ENCODE measurements at places on chromosomes 13 and 19. TPM values are rescaled to one million over a fixed set of nuclear protein-coding genes. Genes with fewer than 3 reads are reported as not detected.

Gene TNFRSF19
- total RNA-seq, result 5.4 TPM

Gene RASIP1
- total RNA-seq, result not detected

Gene APOC4
- not detected for total RNA-seq

DNA sequence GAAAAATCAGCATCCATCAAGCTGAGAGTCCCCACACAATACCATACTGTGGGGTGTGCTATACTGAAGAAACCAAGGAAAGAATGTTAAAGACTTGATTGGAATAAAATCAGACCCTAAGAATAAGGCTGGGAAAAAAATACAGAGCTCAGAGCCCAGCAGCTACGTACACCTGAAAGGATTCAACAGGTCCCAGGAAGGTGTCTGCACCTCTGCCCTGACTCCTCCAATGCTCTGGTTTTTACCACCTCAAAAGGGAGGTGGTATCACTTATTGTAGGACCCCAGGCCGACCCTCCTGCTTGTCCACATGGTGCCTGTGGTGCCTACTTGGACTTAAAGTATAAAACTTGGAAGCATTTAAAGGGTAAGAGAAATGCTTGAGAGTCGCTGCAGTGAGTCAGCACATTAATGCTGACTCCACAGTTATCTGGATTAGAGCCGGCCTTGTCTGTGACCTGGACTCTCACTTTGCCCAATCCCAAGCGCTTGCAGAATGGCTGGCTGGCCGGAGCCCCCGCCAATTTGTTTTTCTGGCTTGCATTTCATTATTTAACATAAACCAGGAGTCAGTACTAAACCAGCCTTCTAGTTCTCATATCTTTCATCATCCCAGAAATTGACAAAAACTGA is 110.1 kb downstream of the FGF14 start:
- DNase-seq, result no peak

DNA sequence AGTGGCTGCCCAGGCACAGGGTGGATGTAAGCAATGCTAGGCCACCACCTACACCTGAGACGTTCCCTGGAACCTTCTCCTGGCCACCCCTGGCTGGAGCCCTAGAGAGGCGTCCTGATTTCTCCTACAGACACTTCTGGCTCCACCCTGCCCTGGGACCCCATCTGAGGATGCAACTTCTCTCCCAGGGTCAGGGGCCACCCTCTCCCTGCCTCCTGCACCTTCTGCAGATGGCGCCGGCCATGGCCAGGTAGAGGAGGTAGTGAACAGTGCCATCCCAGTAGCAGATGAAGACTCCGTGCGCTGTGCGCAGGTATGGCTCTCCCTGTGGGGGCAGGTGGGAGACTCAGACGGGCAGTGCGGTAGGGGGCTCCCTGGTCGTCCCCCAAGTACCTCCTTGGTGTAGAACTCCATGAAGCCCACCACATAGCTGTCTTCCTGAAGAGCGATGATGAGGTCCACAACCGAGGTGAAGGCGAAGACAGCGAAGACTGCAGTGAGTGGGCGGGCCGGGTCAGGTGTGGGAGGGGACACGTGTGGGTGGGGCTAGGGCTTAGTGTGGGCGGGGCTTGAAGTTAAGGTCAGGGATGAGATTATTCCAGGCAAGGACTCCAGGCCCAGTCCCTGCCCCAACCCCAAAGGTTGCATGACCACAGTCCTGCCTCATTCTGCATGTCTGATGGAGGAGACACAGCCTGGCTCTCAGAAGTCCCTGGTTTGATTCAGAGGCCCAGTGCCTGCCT is 3.0 kb downstream of the TM6SF2 start:
- DNase-seq, result no peak

DNA sequence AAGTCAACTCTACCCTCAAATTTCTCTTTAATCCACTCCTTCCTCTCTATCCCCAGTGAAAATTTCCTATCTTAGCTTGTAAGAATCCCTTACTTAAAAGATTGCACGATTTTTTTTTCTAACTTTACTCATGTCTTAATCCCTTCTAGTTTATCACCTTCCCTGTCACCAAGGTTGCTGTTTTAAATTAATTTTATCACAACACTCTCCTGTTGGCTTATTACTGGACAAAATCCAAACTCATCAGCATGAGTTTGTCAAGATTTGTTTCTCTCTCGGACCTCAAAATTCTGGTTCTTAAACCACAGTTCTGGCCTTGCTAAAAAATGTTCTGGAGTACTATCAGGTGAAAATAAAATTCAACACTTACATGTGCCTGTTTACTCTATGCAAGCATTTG is 959.1 kb upstream of the SLC10A2 start:
- DNase-seq, result no peak

- no peak for DNase-seq
Observed at GRCh38 chr13:42119875-42120274, 71.4 kb downstream of the DGKH start.

GRCh38 chr13:72754111-72754510 is 26.4 kb downstream of the BORA start:
- no peak for DNase-seq

DNA sequence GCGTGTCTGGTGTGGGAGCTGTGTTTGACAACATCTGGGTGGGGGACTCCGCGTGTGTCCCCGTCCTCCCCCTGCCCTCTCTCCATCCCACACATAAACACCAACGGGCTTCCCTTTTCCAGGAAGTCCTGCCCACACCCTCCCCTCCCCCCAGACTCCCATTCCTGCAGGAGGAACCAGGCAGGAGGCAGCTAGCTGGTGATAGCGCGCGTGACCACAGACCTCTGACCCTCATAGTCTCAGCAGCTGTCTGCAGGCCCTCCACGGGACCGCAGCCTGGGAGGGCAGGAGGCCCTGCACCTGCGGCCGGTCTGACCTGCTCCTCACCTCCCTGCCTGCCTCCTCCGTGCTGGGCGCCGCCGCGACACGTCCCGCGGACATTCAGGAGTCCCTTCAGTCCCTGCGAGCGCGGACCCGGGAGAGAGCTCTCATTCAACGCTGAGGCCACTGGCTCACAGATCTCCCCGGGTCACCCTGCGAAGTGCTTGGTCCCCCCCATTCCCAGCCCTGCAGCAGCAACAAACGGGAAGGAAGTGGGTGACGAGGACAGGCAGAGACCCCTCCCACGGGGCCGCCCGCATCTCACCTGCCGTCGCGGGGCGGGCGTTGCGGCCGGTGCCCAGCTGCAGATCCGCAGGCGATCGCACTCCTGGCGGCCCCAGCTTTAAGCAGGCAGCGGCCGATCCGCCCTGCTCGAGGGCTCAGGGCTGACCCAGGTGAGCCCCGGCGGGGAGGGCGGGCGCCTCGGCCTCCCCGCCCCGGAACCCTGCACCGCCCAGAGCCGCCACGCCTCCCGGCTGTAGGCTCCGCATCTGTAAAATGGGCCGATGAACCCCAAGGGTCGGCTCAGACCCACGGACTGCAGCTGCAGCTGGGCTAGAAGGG is 1.1 kb upstream of the ACP5 start:
- no peak for DNase-seq

- no peak for DNase-seq
Observed at GRCh38 chr19:15563931-15564330, 51.1 kb upstream of the CYP4F8 start.

- peak; percentile 85 for DNase-seq
Observed at GRCh38 chr19:12788682-12789097, 2.6 kb upstream of the JUNB start.

- DNase-seq, result no peak
Observed at GRCh38 chr19:9720541-9720940, 45.6 kb upstream of the ZNF562 start.

DNA sequence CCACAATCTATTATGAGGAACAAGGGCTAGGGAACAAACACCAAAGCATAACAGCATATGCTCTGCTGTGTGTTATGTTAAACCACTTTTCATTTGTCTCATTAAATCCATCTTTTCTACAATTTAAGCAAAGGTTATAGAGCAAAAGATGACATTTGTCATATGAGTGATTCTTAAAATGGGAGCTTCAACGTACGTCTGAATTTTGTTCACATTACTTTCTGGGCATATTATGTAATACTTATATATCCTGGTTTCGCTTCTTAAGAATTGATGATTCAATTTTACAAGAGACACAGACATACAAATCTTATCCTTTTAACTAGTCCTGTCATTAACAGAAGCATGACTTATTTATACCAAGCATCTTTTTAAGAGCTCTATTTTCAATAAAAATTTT is 3.3 kb upstream of the TPP2 start:
- DNase-seq, result no peak

DNA sequence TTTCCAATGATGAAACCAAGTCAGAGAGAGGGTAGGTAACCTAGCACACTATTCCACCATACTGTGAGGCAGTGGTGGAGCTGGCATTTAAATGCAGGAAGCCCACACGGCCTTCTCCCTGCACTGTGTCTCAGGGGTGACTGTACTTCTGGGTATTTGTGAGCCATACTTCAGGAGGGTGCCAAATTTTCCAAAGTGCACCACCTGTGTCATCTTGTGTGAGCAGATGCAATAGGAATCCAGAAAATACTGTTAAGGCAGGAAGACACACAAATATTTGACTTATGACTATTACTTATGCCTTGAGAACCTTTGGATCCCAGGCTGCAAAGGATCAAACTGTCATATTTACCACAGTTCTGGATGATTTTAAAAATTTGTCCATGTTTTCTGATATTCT is 17.3 kb downstream of the ZNF229 start:
- DNase-seq, result peak; percentile 30

- peak; percentile 71 for DNase-seq
Observed at GRCh38 chr19:46357846-46358583, 11.1 kb downstream of the PPP5C start.

- DNase-seq, result no peak
Observed at GRCh38 chr13:78679329-78679728, 20.4 kb upstream of the OBI1 start.

GRCh38 chr13:88456151-88456550 is 785.0 kb downstream of the SLITRK5 start:
- no peak for DNase-seq

DNA sequence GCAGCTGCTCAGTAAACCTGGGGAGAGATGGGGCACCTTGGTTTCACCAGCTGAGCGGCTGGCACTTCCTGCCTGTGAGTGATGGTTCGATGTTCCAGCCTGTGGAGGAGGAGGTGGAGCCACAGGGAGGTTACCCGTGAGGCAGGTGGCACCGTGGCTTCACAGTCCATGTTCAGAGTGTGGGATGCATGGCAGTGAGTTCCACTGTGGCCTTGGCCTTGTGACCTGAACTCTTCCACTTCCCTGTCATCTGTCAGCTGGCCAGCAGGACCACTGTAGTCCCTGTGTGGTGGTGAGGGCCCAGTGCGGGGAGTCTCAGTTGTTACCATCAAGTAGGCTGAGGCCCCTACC is 16.9 kb downstream of the SMARCA4 start:
- DNase-seq, result no peak

- DNase-seq, result no peak
Observed at GRCh38 chr13:88369866-88370265, 698.7 kb downstream of the SLITRK5 start.

GRCh38 chr13:82934000-82934399 is 948.3 kb downstream of the SLITRK1 start:
- no peak for DNase-seq

Data from GM23248 (cell line).